ENCODE measurements at places on chromosomes 2 and 18. TPM values are rescaled to one million over a fixed set of nuclear protein-coding genes. Genes with fewer than 3 reads are reported as not detected.

GRCh38 chr2:223142118-223142517 is 90.1 kb downstream of the KCNE4 start:
- no peak for DNase-seq

DNA sequence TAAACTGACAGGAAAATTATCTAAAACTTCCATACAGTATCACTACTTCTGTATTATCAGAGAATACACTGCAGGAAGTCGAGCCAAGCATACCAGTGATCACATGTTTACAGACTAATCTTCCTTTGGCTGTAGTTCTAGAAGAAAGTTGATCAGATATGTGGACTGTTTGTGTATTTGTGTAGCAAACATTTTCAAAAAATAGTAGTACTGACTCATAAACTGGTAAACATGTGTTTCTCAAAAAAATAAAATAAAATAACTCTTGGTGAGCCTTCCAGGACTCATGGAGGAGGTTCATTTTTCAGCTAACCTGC is 148.9 kb upstream of the SLC39A10 start:
- no peak for DNase-seq

DNA sequence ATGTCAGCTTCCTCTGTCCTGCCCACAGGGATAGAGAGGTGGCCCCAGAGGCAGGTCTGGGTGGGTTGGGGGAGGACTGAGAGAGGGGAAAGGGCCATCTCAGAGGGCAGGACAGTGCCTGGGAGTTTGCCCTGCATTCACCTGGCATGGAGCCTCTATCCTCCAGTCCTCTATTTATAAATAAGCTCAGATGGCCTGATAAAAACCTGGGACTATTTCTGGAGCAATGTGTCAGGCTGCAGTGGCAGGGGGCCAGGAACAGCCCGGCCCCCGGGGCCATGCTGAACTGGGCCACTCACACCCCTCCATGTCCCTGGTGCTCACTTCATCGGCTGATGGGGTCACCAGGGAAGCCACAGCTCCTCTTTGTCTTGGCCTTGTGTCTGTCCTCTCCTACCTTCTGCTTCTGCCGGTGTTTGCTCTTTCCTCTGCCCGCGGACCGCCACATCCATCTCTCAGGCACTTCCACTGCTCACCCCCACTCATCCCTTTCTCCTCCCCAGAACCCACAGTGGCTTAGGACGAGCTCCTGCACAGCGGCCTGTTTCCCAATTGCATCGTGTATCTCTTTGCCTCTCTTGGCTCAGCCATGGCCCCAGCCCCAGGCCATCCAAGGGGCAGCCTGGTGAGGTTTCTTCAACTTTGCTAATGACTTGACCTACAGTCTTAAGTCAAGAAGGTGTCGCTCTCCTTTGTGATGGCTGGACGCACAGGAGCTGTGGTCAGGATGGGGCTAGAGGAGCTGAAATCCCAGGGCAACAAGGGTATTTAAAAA is 38.8 kb downstream of the SCTR start:
- no peak for DNase-seq

- DNase-seq, result no peak
These were observed 180.3 kb downstream of the GCA start for GRCh38 chr2:162524192-162524591.

DNA sequence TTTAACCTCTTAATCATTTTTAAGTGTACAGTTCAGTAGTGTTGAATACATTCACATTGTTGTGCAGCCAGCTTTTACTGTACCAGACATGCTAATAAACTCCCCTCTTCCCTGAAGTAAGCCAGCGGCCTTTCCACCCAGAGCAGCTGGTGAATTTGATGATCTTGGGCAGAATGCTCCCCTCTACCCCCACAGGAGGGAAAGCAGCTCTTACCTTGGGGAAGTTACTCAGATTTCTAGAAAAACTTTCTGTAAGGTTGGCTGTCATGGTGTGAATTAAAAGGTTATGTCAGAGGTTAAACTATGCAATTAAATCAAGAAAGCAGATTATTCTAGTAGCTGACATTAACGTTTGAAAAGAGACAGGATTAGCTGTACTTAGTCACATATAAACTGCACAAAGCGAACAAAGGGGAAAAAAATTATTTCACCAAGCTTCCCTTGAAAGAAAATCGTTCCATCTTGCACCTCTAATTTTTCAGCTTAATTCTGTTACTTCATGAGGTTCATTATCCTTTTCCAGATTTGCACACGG is 398.5 kb upstream of the NRP2 start:
- DNase-seq, result no peak

The PROKR1 gene
- total RNA-seq, result not detected
